ENCODE measurements at places on chromosomes 12 and 14.

- DNase-seq = no peak
These were observed 211.3 kb downstream of the TMEM121 start for GRCh38 chr14:105737504-105738246.

DNA sequence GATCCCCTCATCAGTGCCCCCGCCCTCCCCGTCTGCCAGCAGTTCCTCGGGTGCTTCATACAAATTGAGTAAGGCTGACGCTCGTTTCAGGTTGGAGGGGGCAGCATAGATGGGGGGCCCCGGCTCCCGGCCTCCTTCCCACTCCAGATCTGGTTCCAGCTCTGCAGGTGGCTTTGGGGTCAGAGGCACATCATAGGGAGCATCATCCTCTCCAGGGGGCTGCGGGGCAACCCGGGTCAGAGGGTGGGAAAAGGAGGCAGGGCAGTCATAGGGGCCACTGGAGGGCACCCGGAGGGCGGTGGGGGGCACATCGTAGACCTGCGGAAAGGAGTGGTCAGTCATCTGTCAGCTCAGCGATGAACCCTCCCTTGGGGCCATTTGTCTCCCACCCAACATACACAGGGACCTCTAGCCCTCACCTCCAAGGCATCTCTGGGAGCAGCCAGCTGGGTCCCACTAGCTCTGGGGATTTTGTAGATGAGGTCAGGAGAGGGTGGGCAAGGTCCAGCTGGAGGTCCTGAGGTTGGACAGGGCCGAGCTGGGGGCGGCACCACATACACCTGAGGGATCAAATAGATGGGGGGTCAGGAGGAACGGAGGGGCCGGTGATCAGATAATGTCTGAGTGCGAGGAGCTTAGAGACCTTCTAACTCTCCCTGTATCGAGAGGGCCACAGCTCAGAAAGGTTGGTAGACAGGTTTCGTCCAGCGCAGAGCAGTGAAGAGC is 5.1 kb downstream of the EFS start:
- no peak for DNase-seq

GRCh38 chr12:111457071-111457470 is 51.3 kb downstream of the SH2B3 start:
- DNase-seq = no peak

DNA sequence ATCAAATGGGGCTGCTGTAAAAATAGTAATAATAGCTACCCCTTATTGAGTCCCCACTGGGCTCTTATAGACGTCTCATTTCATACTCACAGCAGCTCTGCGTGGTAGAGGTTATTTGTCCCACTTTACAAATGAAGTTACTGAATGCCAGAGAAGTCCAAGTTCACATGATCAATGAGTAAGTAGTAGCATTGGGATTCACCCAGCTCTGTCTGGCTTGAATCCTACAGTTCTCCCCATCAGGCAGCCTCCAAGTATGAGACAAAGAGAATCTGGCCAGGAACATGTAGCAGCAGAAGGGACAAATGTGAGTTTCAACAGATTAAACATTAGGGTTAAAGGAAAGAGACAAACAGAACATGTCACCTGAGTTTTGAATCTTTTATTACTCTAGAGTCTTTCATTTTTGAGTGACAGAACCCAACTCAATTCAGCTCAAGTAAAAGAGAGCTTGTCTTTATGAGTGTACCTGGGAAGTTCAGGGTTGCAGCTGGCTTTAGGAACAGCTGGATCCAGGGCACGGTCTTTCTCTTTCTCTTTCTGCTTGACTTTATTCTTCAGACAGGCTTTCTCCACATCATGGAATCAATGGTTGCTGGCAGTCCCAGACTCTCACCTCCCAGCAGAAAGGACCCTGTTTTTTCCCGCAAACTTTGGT is 64.1 kb upstream of the JDP2 start:
- no peak for DNase-seq

GRCh38 chr12:109836916-109837315 is 3.7 kb upstream of the TRPV4 start:
- no peak for DNase-seq

DNA sequence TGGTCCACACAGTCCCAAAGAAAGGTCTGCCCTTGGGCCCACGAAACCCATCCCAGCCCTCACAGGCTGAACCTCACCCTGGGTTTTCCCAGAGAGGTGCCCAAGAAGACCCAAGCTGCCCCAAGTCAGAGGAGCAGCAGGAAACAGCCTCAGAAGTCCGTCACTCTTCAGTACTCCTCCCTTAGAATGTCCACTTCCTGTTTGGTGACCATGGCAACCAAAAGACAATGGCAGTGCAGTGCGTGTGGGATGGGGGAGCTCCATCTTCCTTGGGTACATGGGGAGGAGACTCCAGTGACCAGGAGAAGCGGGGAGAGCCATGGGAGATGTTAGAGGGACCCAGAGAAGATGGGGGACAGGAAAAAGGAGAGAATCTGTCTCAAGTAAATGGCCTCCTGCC is 11.3 kb downstream of the SELPLG start:
- DNase-seq = no peak

- no peak for DNase-seq
These were observed 5.2 kb downstream of the P2RX4 start for GRCh38 chr12:121214855-121215745.

All from stimulated activated CD4-positive, alpha-beta T cell treated with anti-CD3 and anti-CD28 coated beads, TNF-alpha, amount 100 ng/mL, for 24 hours (primary cell).